Activated CD4-positive, alpha-beta memory T cell treated with anti-CD3 and anti-CD28 coated beads for 36 hours (primary cell): ENCODE measurements at places on chromosomes 12 and 14. TPM values are rescaled to one million over a fixed set of nuclear protein-coding genes. Genes with fewer than 3 reads are reported as not detected.

The ADGRD1 gene
- 0.64 TPM for total RNA-seq

The CLEC2A gene
- total RNA-seq = not detected

The OTOGL gene
- not detected for total RNA-seq

The RDH12 gene
- not detected for total RNA-seq

The TAS2R30 gene
- total RNA-seq = 0.87 TPM

The B4GALNT3 gene
- 1.2 TPM for total RNA-seq

The TAS2R42 gene
- total RNA-seq = not detected

The ANKS1B gene
- total RNA-seq = 0.97 TPM

The SLC24A4 gene
- not detected for total RNA-seq

The FGF23 gene
- total RNA-seq = not detected

The SLC4A8 gene
- 3.7 TPM for total RNA-seq

The BICDL1 gene
- total RNA-seq = 143 TPM

The SERPINA3 gene
- not detected for total RNA-seq

The RD3L gene
- not detected for total RNA-seq

The OASL gene
- total RNA-seq = 21.9 TPM

The DNAJC22 gene
- not detected for total RNA-seq

The GUCY2C gene
- not detected for total RNA-seq

The PRIMA1 gene
- total RNA-seq = not detected

The RASSF9 gene
- total RNA-seq = not detected

The PIK3C2G gene
- total RNA-seq = not detected

The TMPRSS12 gene
- not detected for total RNA-seq

The KCNMB4 gene
- total RNA-seq = 1.3 TPM

The TAS2R9 gene
- total RNA-seq = not detected

The SLC38A4 gene
- not detected for total RNA-seq

The DPF3 gene
- 0.24 TPM for total RNA-seq

The HOXC12 gene
- not detected for total RNA-seq

The TAS2R13 gene
- not detected for total RNA-seq

The POTEG gene
- not detected for total RNA-seq

The APOF gene
- total RNA-seq = not detected

The TAS2R50 gene
- not detected for total RNA-seq
